ENCODE measurements at places on chromosomes 5 and 9.
A peak's percentile ranks its signal among the peaks of the same experiment; 100 is the strongest.

DNA sequence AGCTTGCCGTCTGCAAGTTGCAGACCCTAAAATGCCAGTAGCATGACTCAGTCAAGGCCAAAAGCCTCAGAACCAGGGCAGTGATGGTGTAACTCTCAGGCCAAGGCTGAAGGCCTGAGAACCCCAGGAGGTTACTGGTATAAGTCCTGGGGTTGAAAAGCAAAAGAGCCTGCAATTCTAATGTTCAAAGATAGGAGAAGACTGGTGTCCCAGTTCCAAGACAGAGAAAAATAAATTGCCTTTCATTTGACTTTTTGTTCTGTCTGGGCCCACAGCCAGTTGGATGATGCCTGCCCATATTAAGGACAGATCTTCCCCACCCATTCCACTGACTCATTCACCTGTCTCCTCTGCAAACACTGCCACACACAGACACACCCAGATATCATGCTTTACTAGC, 673.2 kb downstream of the CDH18 start:
- DNase-seq, result no peak

DNA sequence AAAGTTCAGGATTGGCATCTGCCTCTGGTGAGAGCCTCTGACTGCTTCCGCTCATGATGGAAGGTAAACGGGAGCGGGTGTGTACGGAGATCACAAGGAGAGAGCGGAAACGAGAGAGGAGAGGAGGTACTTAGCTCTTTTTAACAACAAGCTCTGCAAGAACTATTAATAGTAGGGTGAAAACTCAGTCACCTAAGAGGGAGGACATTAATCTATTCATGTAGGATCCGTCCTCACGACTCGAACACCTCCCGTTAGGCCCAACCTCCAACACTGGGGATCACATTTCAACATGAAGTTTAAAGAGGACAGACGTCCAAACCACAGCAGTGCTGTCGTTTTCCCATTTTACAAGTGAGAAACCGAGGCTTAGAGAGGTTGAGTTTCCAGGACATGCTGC, 173.7 kb downstream of the SLC28A3 start:
- DNase-seq, result no peak

DNA sequence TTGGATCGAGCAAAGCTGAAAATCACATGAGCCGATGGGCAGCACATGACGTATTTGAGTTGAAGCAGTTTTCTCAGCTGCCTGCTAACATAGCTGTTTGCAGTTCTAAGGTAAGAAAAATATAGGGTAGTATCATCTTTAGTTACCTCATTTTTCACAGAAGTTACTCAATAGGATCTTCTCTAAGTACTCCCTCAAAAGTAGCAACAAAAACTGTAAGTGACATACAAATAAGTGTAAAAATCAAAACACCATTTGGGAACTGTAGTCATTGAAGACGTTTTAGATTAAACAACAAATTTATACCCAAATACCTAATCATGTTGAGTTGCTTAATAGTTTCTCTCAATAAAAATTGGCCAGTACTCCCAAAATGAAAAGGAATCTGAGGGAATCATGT, 102.6 kb downstream of the ERCC6L2 start:
- no peak for DNase-seq

DNA sequence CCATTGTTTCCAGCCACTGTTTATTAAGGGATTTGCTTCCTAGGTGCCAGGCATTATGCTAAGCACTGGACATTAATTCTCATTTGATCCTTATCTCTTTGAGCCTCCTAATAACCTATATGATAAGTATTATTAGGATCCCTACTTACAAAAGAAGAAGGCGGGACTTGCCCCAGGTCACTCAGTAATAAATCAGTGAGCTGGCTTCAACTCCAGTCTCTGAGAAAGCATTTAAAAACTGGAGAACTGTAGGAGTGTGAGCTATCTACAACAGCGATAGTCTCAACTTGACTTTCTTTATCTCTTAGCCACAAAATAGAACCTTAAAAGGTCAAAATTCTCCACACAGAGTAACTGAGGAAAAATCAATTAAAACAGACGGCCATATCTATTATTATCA, 155.0 kb downstream of the GNAQ start:
- no peak for DNase-seq

GRCh38 chr9:78236551-78236910, 656 bp downstream of the CEP78 start:
- DNase-seq, result peak; percentile 3

DNA sequence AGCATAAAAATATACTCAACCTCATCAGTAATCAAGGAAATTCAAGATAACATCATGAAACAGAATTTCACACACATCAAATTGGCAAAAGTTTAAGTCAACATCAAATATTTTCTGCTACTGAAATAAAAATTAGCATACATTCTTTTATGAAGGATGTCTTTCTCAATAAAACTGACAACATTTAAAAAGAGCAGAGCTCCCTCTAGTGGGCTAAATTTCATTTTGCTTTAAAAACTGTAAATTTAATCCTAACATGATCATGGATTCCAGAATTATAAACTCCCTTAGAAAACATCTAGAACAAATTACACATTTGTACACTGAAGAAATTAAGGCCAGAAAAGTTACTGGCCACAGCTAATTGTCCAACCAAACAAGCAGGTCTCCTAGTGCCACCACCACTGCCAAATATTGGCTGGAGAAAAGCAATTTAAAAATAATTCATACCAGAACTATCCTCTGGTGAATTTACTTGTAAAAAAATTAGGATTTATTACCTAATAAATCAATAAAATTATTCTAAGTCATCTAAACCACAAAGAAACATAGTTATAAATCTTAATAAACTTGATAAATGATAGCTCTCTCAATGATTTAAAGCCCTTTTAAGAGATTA, 31.2 kb downstream of the DEPDC1B start:
- no peak for DNase-seq

DNA sequence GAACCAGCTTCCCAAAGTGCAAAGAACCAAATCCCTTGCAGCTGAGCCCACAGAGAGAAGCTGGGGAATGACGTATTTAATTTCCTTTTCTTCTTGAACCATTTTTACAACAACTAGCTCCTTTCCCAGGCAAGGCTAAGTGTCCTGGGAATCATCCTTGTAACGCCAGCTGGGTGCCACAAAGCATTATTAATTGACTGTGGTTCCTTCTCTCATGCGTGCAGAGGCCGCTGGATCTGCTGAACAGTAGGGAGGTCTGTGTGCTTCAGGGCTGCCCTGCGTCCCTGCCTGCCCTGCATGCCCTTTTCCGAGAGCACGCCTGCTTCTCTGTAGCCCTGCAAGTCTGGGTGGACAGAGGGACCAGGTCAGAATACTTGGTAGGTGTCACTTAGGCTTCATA, 124.1 kb upstream of the OTULINL start:
- DNase-seq, result no peak

DNA sequence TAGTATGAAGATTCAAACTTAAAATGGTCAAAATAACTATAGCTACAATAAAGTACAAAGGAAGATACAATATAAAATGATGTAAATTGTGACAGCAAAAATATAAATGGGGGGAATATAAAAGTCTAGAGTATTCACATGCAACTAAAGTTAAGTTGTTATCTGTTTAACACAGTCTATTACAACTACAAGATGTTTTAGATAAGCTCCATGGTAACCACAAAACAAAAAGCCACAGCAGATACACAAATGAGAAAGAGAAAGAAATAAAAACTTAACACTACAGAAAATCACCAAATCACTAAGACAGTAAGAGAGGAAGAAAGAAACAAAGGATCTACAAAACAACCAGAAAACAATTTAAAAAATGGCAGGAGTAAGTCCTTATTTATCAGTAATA, 17.0 kb upstream of the SH3TC2 start:
- DNase-seq, result no peak

DNA sequence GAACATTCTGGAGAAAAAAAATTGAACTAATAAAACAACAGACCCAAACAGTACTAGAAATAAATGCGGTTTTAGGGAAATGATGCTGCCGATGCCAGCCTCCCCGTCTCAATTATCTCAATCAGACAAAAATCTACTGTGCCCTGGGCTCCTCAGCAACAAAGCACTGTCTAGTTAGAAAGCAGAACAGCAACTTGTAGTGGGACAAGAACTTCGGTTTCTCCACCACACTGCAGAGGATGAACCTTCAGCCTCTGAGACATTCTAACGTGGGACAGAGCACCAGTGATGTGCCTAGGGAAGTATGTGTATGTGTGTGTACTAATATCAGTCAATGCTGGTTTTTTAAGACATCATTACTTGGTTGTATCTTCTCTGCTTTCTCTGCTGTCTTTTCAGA, 11.1 kb upstream of the CAST start:
- no peak for DNase-seq

- peak; percentile 19 for DNase-seq
These were observed 6.7 kb downstream of the NCBP1 start for GRCh38 chr9:97640325-97640724.

- no peak for DNase-seq
These were observed 124.6 kb downstream of the ATP10B start for GRCh38 chr5:160727296-160727997.

DNA sequence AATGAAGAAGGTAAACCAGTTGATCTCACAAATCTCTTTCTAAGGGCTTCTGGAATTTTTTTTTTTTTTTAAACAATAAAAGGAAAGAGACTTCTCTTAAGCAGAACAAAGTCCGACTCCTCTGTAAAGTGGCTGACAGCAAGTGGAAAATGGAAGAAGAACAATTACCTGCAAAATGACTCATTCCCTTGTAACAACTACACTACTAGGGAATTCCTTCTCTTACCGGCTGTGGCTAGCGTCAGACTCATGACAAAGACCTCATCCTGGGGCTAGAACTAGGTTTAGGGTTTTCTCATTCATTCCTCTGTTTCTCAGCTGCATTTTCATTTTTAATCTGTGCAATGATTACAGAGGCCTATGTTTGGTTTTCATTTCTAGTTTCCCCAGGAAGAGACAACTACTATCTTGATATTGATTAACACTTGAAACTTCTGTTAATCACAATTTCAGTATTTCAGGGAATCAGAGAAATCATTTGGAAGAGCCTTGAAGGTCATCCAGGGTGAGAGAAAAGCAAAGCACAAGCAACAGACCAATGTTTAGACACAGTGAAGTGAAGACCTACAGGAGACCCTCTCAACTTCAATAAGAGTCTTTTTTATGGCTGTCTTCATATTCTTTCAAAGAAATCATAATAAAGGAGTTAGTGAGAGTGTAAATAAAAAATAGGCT, 437.9 kb downstream of the RAB3C start:
- DNase-seq, result no peak

GRCh38 chr5:60020457-60020856, 126.9 kb upstream of the PDE4D start:
- no peak for DNase-seq

GRCh38 chr9:71921190-71921814, 9.9 kb downstream of the C9orf85 start:
- DNase-seq, result no peak

DNA sequence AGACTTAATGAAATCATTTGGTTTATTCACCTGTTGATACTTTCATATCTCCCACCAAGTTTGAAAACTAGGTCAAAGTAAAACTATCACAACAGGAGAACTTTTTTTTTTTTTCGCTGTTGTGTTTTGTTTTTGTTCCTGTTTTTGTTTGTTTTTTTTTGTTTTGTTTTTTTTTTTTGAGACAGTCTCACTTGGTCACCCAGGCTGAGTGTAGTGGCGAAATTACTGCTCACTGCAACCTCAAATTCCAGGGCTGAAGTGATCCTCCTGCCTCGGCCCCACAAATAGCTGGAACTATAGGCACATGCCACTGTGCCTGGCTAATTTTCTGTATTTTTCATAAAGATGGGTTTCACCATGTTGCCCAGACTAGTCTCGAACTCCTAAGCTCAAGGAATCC, 49.3 kb downstream of the MLLT3 start:
- DNase-seq, result no peak

DNA sequence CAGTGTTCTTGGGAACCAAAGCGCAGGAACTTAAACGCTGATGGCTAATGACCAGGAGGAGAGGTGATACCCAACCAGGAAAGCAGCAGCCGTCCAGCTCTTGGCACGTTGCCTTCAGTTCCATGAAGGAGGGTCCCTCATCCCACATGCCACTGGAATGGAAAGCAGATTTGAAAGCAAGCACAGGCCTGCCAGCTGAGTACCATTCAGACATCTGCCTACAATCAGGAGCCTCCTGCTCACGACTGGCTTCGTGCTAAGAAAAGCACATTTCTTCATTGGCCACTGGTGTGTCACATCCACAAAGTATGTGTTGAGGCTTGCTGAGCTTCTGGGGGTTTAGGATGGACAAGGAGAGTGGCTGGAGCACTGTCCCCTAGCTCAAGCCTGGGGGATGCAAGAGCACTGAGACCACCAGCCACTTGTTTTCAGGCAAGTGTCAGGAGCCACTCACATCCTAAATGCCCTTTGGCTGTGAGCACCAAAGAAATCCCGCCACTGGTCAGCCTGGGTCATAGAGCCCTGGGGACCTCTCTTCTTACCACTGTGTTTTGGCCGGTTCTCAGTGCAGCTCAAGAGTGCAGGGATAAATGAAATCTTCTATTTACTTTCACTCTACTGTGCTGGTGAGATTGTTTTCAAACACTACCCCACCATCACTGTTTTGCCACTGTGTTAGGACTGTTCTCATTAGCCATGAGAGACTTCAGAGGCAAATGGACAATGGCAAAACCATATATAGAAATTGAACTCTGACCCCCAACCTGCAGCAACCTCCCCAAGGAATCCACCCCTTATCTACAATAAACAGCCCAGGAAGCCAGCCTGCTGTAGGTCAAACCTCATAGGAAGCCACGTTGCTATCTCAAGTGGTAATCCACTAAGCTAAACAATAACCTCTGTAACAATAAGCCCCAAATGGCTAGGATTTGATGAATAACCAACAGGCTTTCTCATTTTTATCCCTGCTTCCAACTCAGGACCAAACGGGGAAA, 58.3 kb downstream of the MTX3 start:
- DNase-seq, result no peak

GRCh38 chr9:130284249-130284625, 18.7 kb downstream of the HMCN2 start:
- no peak for DNase-seq

DNA sequence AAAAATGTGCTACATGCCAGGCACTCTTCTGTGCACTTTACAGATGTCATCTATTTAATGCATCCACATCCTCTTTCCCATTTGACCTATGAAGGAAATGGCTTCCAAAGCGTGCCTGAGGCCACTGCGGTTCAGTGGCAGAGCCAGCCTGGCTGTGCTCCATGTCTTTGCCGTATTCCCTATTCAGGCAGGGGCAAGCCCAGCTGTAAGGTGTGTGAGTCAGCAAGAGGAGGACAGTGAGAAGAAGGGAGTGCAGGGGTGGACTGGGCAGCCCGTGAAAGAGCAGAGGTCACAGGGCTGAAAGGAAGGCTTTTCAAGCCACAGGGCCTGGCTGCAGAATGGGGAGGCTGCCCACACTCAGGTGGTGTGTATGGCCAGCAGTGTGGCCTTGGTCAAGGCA, 91.7 kb downstream of the HRH2 start:
- DNase-seq, result no peak

GRCh38 chr9:121268598-121268850, 562 bp downstream of the GSN start:
- no peak for DNase-seq

GRCh38 chr5:181212080-181212479, 7.1 kb upstream of the TRIM7 start:
- no peak for DNase-seq

- no peak for DNase-seq
These were observed 24.1 kb downstream of the HRH2 start for GRCh38 chr5:175681968-175682340.

GRCh38 chr5:88878976-88879375, 4.0 kb downstream of the MEF2C start:
- no peak for DNase-seq

GRCh38 chr5:112594095-112594850, 143.4 kb upstream of the APC start:
- no peak for DNase-seq
